H7 (cell line): ENCODE measurements at places on chromosomes 13 and 19. TPM values are rescaled to one million over a fixed set of nuclear protein-coding genes. Genes with fewer than 3 reads are reported as not detected.
A peak's percentile ranks its signal among the peaks of the same experiment; 100 is the strongest.

DNA sequence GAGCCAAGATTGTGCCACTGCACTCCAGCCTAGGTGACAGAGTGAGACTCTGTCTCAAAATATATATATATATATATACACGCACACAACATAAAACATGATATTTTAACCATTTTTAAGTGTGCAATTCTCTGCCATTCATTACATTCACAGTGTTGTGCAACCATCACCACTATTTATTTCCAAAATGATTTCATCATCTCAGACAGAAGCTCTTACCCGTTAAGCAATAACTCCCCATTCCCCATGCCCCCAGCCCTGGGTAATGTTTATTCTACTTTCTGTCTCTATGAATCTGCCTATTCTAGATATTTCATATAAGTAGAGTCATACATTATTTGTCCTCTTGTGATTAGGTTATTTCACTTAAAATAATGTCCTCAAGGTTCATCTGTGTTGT is 20.3 kb downstream of the WDR88 start:
- DNase-seq, result no peak

DNA sequence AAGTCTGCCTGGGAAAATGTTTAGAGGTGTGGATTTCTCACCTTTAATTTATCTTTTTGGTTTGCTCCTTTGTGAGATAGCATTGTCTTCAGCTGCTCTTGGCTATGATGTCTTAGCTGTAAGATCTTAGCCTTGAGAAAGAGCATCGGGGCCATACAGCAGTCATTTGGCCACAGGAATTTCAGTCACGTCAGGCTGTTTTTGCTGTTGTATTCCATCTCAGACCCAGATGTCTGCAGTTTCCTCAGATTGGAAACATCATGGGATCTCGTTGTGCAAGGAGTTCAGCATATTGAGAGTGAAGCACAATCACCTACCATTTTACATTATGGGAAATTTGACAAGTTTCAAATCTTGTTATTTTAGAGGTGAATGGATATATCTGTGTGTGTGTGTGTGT is 89.3 kb upstream of the C1QTNF9B start:
- DNase-seq, result no peak

DNA sequence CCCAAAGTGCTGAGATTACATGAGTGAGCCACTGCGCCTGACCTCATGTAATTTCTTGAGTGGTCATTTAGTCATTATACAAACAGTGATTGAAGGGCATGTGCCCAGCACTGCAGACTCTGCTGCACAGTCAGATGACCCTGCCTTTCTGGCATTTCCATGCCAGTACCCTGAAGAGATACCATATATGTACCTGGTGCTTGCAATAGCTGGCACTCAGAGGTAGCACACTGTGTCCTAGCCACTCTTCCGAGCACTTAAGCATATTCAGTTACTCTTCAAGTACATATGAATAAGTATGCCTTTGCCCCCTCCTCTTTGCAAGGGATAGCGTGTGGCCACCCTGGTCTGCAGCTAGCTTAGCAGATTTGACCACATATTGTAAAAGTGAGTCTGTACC is 15.5 kb downstream of the STX10 start:
- DNase-seq, result no peak

- no peak for DNase-seq
These were observed 1431.0 kb upstream of the SPRY2 start for GRCh38 chr13:81771951-81772350.

DNA sequence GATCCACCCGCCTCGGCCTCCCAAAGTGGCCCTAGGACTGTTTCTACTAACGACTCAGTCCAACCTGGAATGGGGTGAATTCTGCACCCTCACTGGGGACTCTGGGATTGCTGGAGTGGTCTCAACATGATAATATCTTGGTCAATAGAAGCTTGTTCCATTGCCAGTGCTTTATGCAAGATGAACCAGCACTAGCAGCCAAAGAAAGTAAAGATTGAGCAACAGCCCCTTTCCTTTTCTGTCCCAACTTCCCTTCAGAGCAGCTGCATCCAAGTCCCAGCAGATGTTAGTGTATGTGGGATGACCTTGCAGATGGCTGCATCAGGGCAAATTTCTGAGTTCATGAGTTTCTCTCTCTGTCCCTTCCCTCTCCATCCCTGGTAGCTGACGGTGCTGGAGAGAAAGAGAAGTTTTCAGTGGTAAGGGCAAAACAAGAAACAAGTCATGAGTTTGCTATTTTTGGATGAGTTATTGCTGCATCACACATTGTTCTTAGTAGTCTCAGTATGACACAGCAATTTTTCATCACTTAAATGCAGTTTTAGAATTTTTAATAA is 183.6 kb upstream of the EDNRB start:
- DNase-seq, result no peak

GRCh38 chr13:30872685-30873461 is 33.2 kb upstream of the MEDAG start:
- DNase-seq, result peak; percentile 78

GRCh38 chr13:50131920-50132903 is 117.0 kb downstream of the KCNRG start:
- peak; percentile 62 for DNase-seq

GRCh38 chr13:113471844-113472243 is 18.6 kb upstream of the ADPRHL1 start:
- no peak for DNase-seq

GRCh38 chr13:97582170-97582569 is 148.2 kb downstream of the RAP2A start:
- DNase-seq, result no peak

GRCh38 chr13:67736646-67737420 is 506.7 kb upstream of the PCDH9 start:
- peak; percentile 2 for DNase-seq

- no peak for DNase-seq
These were observed 233.7 kb downstream of the COG6 start for GRCh38 chr13:39888865-39889810.

DNA sequence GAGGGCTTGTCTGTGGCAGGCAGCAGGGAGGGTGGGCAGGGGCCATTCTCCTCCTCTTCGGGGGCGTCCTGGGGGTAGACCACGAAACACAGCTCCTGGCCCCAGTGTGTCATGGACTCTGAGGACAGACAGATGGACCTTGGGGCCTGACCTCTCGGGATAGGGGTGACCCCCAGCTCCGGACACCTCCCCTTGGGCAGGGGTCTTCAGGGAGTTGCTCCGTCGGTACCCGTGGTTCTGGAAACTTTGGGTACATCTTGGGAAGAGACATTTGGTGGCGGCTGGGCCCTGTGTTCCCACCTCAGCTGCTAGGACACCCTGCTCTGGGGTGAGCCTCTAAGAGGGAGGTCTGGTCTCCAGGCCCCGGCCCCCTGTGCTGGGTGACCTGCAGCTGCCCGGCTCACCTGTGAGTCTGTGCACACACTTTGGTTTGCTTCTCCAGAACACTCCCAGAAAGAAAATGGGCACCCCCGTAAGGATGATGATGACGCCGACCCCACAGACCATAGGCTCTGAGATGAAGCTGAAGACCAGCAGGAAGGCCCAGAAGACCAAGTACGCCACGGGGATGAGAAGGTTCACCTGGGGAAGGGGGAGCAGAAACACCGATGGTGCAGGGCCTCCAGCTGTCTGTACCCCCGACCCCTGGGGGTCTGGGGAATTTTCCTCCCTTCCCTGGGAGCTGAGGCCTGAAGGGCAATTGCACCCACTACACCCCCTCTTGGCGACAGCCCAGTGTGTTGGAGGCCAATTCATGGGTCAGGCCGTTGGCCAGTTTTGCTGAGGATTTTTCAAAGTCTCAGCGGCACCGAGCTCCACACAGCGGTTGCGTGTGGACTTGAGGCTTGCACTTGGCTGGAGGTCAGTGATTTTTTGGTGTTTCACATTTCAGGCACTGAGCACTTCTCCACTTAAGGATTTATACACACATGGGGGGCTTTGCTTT is 15.0 kb downstream of the LRP3 start:
- DNase-seq, result no peak

DNA sequence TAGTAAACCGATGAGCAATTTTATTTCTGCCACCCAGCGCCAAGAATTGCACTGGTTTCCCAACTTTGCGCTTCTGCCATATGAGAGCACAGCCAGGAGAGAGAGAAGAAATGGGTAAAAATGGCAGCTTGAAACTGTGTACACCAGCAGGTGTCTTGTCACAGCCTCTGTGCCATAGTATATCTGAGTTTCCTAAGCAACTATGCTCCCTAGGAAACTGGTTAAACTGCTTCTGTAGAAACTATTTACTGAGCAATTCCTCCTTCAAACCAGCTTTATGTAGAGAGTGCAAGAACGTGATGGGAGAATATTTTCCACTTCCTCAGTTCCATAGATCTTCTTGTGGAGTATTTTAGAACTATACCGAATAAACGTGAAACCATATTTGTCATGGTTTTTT is 1361.3 kb downstream of the PCDH9 start:
- no peak for DNase-seq

- no peak for DNase-seq
These were observed 30.8 kb upstream of the USE1 start for GRCh38 chr19:17184371-17184841.

GRCh38 chr13:80180740-80181355 is 160.1 kb downstream of the SPRY2 start:
- no peak for DNase-seq

- DNase-seq, result no peak
These were observed 1052.8 kb upstream of the SPRY2 start for GRCh38 chr13:81393721-81394120.

- no peak for DNase-seq
These were observed 2.2 kb upstream of the PLAUR start for GRCh38 chr19:43672061-43672679.

The SOX1 gene
- total RNA-seq, result 0.15 TPM in 1 of 2 replicates, not detected in the other

The NLRP9 gene
- not detected in 2 replicates for total RNA-seq

The NMRK2 gene
- 59.4 and 60.1 TPM in 2 replicates for total RNA-seq

The C5AR2 gene
- 0.03 TPM in 1 of 2 replicates, not detected in the other for total RNA-seq

The C19orf33 gene
- total RNA-seq, result 5.1 and 11.1 TPM in 2 replicates

The ZNF611 gene
- total RNA-seq, result 10.0 and 10.7 TPM in 2 replicates

The FPR1 gene
- not detected in 2 replicates for total RNA-seq

The ZNF439 gene
- not detected in 2 replicates for total RNA-seq
